ENCODE measurements at places on chromosomes 1 and 21. TPM values are rescaled to one million over a fixed set of nuclear protein-coding genes. Genes with fewer than 3 reads are reported as not detected.

TEX35 gene
- total RNA-seq, result not detected

COA6 gene
- total RNA-seq, result 20.9 TPM

SIPA1L2 gene
- 5.1 TPM for total RNA-seq

TMPRSS2 gene
- not detected for total RNA-seq

S100A12 gene
- not detected for total RNA-seq

SOX13 gene
- total RNA-seq, result 6.3 TPM

DMBX1 gene
- total RNA-seq, result not detected

GBP4 gene
- 2.3 TPM for total RNA-seq

IFNAR1 gene
- 25.1 TPM for total RNA-seq

CD1B gene
- total RNA-seq, result not detected

TAS1R1 gene
- total RNA-seq, result not detected

BGLAP gene
- 0.85 TPM for total RNA-seq

LMX1A gene
- total RNA-seq, result not detected

TRAPPC3 gene
- total RNA-seq, result 114 TPM

TSTD1 gene
- total RNA-seq, result 41.4 TPM

ADAMTS4 gene
- 110 TPM for total RNA-seq

CLCNKA gene
- total RNA-seq, result not detected

KCND3 gene
- 0.28 TPM for total RNA-seq

TEDDM1 gene
- not detected for total RNA-seq

MATN1 gene
- total RNA-seq, result 0.28 TPM

UBE2U gene
- not detected for total RNA-seq

PROK1 gene
- not detected for total RNA-seq

TNFRSF25 gene
- 6.8 TPM for total RNA-seq

LEFTY1 gene
- not detected for total RNA-seq

EDARADD gene
- total RNA-seq, result 0.19 TPM

ZBTB8B gene
- under 0.01 TPM for total RNA-seq

S100A2 gene
- total RNA-seq, result 0.85 TPM

LHX8 gene
- not detected for total RNA-seq

OBSCN gene
- 10.1 TPM for total RNA-seq

SH2D1B gene
- not detected for total RNA-seq

MACF1 gene
- 393 TPM for total RNA-seq

SLC2A5 gene
- total RNA-seq, result 5.6 TPM

AK5 gene
- total RNA-seq, result 77.0 TPM

ZNF695 gene
- total RNA-seq, result 0.56 TPM

SGIP1 gene
- total RNA-seq, result 22.4 TPM

PFDN2 gene
- 28.8 TPM for total RNA-seq

TMCC2 gene
- 2.3 TPM for total RNA-seq

PEX19 gene
- 56.1 TPM for total RNA-seq

SLC45A1 gene
- total RNA-seq, result 1.4 TPM

RHBDL2 gene
- 1.2 TPM for total RNA-seq

AADACL3 gene
- not detected for total RNA-seq

KIF21B gene
- total RNA-seq, result 0.19 TPM

HFM1 gene
- 0.28 TPM for total RNA-seq

SPRR2F gene
- not detected for total RNA-seq

TACSTD2 gene
- total RNA-seq, result 0.19 TPM

IL24 gene
- total RNA-seq, result 1.7 TPM

CLDN17 gene
- total RNA-seq, result not detected

TPTE gene
- not detected for total RNA-seq
